Fibroblast of lung (primary cell): ENCODE measurements at places on chromosomes 5 and 9. TPM values are rescaled to one million over a fixed set of nuclear protein-coding genes. Genes with fewer than 3 reads are reported as not detected.

Gene DMRT3
- total RNA-seq, result not detected in 2 replicates

Gene KDM4C
- total RNA-seq, result 29.3 and 39.0 TPM in 2 replicates

Gene GGTA1
- under 0.01 TPM in 1 of 2 replicates, not detected in the other for total RNA-seq

Gene TRIM7
- 2.3 and 7.3 TPM in 2 replicates for total RNA-seq

Gene PCDHA9
- 0.26 and 0.33 TPM in 2 replicates for total RNA-seq

Gene CDC20B
- under 0.01 TPM in 1 of 2 replicates, not detected in the other for total RNA-seq

Gene EIF4E1B
- total RNA-seq, result not detected in 2 replicates

Gene SOX30
- total RNA-seq, result under 0.01 TPM in 1 of 2 replicates, not detected in the other

Gene RASEF
- total RNA-seq, result 0.51 and 1.2 TPM in 2 replicates

Gene TERT
- not detected in 2 replicates for total RNA-seq

Gene DOCK8
- total RNA-seq, result under 0.01 TPM in 2 replicates

Gene SEMA5A
- 17.7 and 30.6 TPM in 2 replicates for total RNA-seq

Gene TRIP13
- total RNA-seq, result 2.1 and 7.4 TPM in 2 replicates

Gene FOXD4L4
- total RNA-seq, result 0.26 TPM in 1 of 2 replicates, not detected in the other

Gene TNFSF15
- 0.26 and 0.33 TPM in 2 replicates for total RNA-seq

Gene TMEM174
- total RNA-seq, result not detected in 2 replicates

Gene GADD45G
- 2.3 and 3.5 TPM in 2 replicates for total RNA-seq

Gene HMMR
- total RNA-seq, result 1.3 and 19.7 TPM in 2 replicates

Gene BARHL1
- total RNA-seq, result not detected in 2 replicates

Gene FUT7
- not detected in 2 replicates for total RNA-seq

Gene CDH6
- 9.8 and 10.4 TPM in 2 replicates for total RNA-seq

Gene PCBD2
- 2.8 and 5.4 TPM in 2 replicates for total RNA-seq

Gene LCP2
- under 0.01 TPM in 1 of 2 replicates, not detected in the other for total RNA-seq

Gene SRD5A1
- total RNA-seq, result 11.0 and 20.6 TPM in 2 replicates

Gene IRX1
- total RNA-seq, result not detected in 2 replicates

Gene CARTPT
- total RNA-seq, result not detected in 2 replicates

Gene ZFP2
- total RNA-seq, result 1.5 and 2.8 TPM in 2 replicates

Gene KIF3A
- 10.5 and 11.2 TPM in 2 replicates for total RNA-seq

Gene MCTP1
- total RNA-seq, result 3.6 and 7.9 TPM in 2 replicates

Gene RPP25L
- total RNA-seq, result 25.7 and 34.3 TPM in 2 replicates

Gene PTGES
- 9.6 and 16.7 TPM in 2 replicates for total RNA-seq
